ENCODE measurements at places on chromosomes 2 and 18.

GRCh38 chr18:11518788-11519685, 90.4 kb upstream of the SLC35G4 start:
- no peak for DNase-seq

DNA sequence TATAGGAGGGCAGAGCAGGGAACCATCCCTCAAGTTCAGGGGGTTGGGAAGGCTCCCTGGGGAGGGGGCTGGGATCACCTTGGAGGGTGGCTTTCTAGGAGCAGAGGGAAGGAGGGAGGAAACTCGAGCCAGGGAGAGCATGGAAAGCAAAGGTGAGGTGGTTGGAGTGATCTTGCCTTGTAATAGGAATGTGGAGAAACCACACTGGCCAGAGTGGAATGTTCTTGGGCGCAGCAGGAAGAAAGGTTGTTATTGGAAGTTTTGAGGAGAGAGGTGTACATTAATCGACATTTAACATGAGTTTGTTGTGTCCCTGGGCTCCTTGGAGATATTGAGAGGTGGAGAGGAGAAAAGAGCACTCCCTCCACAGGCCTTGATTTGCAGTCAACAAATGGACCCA, 272.2 kb downstream of the PRKCE start:
- no peak for DNase-seq

DNA sequence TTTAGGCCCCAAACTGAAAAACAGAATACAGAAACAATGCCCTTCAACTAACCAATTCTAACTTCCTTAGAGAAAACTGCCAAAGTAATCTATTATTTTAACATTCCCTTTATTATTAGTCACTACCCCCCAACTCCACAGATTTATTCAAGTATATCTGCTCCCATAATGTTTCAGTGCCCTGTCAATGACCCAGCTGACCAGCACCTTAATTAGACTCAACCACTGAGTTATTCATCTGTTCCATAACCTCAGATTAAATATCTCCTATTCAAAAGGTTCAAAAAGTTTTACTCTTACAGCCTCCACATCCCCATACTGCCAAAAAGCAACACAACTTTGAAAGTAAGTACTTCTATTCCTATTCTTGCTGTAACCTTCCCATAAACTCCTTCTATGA, 202.4 kb downstream of the EXOC6B start:
- no peak for DNase-seq

GRCh38 chr2:85011098-85011497, 40.1 kb downstream of the KCMF1 start:
- no peak for DNase-seq

DNA sequence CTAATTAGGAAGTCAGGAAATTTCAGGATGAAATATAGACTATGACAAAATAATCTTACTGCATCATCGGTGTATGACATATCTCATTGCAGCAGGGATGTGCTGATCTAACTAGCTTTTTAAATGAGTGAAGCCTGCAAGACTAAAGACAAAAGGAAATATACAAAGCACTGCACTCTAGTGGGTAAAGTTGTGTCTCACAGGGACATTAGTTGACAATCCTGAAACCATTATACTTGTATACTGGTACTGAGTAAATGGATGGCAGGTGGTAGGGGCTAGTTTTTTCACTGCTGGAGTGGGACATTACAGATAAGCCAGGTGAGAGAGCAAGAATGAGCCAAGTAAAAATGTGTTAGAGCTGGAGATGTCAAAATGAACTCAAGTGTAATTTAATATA, 317.5 kb upstream of the RAB6C start:
- DNase-seq = no peak

DNA sequence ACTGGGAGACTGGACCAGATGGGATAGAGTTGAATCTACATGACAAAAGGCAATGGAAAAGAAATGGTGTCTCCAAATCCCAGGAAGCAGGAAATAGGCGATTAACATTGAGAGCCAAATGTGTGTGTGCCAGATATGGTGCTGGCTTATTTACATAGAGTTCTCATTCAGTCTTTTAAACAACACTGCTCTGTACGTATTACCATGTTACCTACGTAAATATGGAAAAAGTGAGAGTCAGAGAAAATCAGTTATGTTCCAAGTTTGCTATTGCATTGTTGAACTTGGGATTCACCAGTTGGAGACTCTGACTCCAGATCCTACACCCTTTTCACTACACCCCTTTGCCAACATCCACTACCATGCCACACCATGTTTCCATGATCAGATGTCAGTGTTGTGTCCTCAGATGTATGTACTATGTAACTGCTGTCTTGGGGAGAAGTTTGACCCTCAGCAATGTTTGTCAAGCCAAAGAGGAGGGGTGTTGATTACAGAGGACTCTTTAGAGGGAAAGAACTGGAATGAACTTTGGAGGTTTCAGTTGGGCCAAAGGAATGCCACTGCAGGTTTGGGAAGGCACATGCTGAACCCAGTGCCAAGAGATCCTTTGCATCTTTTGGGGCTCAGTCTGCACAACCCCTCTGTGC, 19.6 kb upstream of the GREB1 start:
- no peak for DNase-seq

GRCh38 chr2:54858021-54858681, 134.7 kb downstream of the EML6 start:
- no peak for DNase-seq

- DNase-seq = no peak
Observed at GRCh38 chr2:75870651-75871137, 160.0 kb upstream of the GCFC2 start.

All from left forelimb (tissue), 1 donor.